ENCODE measurements at places on chromosomes 11 and 22.

GRCh38 chr11:10866893-10867331 is 9.1 kb upstream of the ZBED5 start:
- no peak for DNase-seq

GRCh38 chr11:47399860-47400767 is 8.3 kb upstream of the SLC39A13 start:
- no peak for DNase-seq

DNA sequence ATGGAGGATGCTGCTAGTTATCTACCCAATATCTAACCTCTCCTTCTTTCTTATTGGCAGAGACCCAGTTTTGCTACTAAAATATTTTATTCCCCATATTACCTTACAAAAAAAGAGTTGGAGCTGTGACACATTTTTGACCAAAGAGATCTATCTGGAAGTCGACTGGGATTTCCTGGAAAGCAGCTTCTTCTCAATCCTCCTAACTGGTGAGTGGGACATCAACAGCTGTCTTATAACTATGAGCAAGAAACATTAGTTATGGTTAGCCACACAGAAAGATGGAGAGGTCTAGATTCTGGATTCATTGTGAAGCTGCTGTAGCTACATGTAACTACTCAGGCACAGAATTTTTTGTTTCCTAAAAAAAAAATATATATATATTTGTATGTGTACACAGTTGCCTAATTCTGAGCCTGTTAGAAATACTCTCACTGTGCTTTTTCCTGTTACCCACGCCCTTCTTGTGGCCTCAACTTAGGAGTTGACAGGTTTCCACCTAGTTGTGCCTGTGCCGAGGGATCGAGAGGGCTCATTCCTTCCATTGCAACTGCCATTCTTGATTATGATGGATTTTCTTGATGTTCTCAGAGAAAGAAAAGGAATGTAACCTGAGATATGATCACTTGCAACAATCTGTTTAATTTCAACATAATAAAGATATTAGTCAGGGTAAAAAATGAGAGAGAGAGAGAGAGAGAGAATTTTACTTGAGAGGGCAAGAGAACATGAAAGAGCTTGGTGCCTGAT is 142.0 kb downstream of the SLC17A6 start:
- DNase-seq = no peak

- DNase-seq = no peak
These were observed 2.5 kb upstream of the SMARCB1 start for GRCh38 chr22:23784215-23784732.

GRCh38 chr11:113796663-113797259 is 17.2 kb downstream of the CLDN25 start:
- peak; percentile 14 for DNase-seq

DNA sequence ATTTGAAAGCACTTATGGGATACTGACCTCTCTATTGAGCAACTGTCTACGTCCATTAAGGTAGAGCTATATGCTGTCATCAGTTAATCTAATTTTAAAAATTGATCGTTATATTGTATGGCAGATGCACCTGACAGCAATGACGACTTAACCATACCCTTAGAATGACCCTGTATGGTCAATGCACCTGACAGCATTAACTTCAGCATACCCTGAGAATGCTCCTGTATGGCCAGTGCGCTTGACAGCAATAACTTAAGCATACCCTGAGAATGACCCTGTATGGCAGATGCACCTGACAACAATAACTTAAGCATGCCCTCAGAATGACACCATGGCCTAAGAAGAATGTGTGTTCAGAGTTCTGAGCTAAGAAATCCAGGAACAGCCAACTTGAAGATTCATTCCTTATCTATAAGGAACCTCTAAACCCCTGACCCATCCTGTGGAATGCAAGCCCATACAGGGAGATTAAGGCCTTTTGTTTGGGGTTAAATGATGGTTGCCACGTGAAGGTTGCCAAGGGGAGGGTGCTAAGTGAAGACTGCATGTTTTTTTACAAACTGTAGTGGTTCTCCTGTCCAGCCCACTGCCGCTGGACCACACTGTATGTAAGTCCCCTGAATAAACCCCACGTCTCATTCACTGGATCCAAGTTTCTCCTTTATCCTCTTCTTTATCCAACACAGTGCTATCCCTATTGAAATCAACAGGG is 138.3 kb downstream of the GUCY1A2 start:
- no peak for DNase-seq

DNA sequence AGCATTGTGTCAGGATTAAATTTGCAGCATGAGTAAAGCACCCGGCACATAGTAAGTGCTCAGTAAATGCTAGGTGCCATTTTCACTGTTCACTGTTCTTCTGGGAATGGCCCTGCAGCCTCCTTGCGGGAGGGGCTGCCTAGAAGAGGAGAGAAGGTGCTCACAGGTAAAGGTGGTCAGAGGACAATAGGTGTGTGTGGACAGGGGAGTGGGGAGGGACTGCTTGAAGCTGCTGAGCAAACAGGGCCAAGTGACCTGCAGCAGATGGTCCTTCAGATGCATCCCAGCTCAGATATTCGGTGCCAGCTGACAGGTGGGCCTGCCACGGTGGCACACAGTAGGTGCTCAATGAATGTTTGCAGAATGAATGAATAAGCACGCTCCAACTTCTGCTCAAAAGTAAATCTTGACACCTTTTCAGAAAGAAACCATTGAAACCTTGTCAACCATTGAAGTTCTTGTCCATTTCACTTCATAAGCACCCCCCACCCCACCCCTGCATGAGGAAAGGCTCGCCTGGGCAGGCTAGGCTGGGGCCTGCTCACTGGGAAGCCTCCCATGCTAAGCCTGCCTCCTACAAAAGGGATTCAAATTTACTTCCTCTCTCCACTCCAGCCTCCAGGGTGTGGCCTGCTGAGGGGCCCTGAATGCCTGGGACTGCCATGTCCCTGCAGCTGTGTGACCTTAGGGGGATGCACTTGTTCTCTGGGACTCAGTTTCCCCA is 1.6 kb downstream of the KIAA0930 start:
- DNase-seq = no peak

GRCh38 chr11:43376594-43376993 is 17.9 kb downstream of the TTC17 start:
- no peak for DNase-seq

DNA sequence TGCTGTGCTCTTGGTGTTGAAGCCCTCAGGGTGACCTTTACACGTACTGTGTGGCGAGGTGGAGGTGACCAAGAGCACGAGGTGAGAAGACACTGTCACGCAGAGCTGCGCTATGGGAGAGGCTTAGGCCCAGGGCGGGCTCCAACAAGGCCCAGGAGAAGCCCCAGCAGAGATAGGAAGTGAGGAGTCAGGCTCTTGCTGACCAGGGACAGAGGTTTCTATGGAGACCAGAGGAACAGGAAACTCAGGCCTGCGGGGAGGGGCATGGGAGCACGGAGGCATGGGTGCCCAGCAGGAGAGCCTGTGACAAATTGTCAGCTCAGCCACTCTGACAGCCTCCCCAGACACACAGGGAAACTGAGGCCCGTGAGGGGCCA is 15.8 kb downstream of the DGKZ start:
- DNase-seq = no peak

- DNase-seq = no peak
These were observed 7.3 kb downstream of the TRIM34 start for GRCh38 chr11:5631969-5632635.

DNA sequence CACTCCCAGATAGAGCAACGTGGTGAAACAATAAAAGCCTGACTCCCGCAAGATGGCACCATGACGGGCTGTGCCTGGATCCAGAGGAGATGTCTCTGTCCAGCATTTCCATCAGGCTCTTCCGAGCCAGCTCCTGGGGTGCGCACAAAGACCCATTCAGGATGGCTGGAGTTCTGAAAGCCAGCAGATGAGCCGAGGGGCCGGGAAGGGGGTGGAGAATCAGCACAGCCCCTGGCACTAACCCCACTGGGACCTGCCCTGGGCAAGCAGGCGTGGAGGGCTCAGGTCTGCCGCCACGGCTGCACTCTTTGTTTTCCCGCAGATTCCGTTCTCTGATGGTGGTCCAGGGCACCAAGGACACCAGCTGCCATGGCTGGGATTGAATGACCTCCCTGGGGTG is 97.2 kb upstream of the BLID start:
- no peak for DNase-seq

DNA sequence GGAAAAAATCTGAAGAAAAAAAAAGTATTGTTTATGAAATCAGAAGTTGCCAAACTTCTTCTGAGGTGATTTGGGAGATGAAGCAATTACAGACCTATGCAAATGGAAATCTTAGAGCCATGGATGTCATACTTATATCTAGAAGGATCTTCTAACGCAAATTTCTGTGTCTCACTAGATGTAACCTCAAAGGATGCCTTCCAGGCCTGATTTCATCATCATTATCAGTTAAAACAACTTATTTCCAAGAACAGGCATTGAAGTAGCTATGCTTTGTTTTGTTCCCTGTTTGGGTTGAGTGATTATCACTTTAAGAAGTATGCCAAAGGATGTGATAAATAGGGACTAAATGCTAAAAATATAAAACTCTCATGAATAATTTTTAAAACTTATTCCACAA is 43.9 kb upstream of the ANGPTL5 start:
- DNase-seq = no peak

DNA sequence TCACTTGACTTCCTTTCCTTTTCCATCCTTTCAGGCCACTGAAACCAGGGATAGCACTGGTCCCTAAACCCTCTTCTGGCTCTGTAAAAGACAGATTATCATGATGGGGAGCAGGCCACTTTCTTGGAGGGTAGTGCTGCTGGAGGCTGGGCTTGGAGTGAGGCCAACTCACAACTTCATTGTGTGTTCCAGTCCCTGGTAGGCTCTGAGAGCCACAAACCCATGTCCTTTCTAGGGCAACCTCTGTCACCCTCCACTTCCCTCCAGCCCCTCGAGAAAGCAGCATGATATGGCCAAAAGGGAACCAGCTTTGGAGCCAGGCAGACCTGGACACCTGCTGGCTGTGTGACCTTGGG is 2.3 kb downstream of the TKFC start:
- no peak for DNase-seq

DNA sequence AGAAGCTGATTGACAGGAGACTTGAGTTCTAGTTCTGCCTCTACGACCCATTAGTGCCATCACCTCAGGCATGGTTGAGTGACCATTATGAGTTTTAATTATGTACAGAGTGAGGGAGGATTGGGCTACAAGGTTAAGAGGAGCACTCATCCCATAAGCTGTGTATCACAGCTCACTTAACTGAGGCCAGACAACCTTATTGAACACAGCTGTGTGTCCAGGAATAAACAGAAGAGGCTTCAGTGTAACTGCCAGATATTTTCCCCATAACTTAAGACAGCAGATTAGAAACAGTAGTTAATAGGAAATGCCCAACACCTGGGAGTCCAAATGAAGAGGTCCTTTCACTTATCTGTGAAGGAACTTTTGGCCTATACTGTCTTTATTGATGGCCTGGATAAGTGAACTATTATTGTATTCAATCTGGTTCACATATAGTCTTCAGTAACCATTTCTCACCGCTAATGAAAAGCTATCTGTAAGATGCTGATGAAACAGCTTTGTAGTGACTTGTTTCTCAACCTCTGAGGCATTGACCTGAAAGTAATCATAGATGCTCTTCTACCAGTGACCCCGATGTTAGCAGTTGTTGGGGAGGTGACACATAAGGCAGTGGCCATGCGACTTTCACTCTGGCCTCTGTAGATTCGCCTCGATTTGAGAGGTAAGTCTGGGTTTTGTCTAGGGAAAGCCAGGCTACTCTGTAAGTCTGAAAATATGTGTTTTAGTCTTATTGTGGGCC is 41.7 kb downstream of the YAP1 start:
- no peak for DNase-seq

DNA sequence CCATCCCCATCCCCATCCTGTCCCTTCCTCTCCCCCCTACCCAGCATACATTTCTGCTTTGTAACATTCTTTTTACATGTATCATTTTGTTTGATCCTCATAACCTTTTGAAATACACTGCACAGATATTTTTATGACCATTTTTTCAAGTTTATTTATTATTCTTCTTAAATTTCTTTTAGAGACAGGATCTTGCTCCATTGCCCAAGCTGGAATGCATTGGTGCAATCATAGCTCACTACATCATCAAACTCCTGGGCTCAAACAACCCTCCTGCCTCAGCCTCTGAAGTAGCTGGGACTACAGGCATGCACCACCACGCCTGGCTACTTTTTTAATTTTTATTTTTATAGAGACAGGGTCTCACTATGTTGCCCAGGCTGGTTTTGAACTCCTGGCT is 99.4 kb upstream of the AKIP1 start:
- no peak for DNase-seq

DNA sequence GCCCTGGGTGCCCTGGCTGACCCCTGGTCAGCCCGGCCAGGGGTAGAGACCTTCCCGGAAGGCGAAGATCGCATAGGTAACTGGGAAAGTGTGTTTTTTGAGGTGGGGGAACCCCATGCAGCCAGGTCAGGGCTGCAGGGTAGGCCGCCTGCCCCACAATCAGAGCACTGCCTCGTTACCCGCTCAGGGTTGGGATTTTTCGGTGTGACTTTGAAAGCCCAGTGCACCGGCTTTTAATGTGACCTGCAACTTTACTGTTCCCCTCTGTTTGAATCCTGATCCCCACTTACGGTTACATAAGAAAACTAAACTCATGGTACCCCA is 239.2 kb upstream of the PLET1 start:
- DNase-seq = no peak

GRCh38 chr11:62445314-62445740 is 26.5 kb downstream of the SCGB1A1 start:
- DNase-seq = peak; percentile 78

DNA sequence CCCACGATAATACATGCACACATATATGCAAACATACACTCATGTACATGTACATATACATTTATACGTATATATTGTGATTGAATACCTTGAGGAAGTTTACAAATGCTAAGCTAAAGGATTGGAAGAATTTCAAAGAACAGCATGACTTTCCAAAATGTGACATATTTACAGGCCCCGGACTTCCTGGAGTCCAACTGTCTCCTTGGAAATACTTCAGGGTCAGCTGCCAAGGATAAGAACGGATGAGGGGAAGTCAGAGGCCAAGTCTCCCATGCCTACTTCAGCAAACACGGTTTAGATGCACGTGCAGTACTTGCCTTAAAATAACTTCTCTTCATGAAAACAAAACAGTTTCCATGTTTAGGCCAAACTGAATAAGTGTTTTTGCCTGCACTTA is 213.6 kb downstream of the DYNC2H1 start:
- no peak for DNase-seq

DNA sequence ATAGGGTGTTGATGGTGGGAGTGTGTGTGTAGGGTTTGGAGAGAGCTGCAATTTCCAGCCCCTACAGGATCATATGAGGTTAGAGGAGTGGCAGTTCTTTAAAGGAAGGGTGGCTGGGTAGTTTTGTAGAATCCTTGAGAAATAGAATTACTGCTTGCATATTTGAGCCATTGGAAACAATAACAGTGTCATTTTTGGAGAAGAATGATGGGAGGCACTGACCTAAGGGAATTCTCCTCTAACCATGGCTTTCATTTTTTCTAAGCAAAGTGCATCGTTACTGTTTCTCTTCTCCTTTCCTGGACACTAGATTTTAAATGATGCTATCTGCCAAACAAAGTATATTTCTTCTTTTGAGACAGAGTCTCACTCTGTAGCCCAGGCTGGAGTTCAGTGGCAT is 66.9 kb upstream of the RRM1 start:
- DNase-seq = no peak

DNA sequence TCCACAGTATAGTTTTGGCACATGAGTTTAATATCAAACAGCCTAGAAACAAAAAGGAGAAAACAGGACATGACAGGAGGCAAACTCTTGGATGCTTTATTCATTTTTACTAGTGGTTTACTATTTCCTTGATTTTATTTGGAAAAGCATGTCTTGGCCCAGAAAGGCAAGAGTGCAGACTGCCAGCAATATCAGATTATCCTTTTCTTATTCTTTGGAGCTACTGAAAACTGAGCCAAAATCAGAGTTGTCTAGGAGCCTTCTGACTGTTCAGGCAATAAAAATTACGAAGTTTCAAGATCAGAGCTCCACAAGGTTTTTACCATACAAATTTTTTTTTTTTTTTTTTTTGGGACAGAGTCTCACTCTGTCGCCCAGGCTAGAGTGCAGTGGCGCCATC is 16.0 kb downstream of the CELF1 start:
- no peak for DNase-seq
